ENCODE measurements at places on chromosomes 1 and 21.

GRCh38 chr1:245255783-245256182, 101.0 kb downstream of the KIF26B start:
- DNase-seq = no peak

- no peak for DNase-seq
Measured at GRCh38 chr1:201914456-201915235, 25.9 kb downstream of the SHISA4 start.

DNA sequence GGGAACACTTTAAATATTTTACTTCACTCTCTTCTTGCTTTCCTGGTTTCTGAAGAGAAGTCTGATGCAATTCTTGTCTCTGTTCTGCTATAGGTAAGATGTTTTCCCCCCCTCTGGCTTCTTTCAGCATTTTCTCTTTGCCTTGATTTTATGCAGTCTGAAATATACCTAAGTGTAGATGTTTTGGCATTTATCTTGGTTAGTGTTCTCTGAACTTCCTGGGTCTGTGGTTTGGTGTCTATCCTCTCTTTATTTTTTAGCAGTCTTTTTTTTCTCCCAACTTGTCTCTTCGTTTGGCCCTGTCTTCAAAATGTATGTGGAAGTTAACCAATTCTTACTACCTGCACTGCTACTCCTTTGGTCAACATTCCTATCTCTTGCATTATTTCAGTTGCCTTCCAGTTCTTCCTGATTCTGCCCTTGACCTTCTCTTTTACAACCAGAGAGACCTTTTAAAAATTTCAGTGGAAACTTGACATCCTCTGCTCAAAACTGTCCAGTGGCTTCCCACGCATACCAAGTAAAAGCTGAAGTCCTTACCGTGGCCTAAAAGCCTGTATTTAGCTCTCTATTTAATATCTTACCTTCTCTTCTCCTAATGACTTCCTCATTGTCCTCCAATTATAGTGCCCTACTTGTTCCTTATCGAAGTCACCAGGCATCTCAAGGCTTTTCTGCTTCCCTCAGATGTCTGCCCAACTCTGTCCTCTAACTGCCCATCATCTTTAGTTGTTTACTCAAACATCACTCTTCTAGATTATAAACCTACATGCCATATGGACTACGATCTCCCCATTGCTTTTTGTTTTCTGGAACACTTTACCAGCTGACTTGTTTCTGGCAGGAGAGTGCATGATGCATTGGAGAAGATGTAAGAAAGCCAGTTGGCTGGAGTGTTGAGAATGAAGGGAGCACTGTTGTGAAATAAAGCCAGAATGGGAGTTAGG, 40.9 kb downstream of the RAP1A start:
- no peak for DNase-seq

DNA sequence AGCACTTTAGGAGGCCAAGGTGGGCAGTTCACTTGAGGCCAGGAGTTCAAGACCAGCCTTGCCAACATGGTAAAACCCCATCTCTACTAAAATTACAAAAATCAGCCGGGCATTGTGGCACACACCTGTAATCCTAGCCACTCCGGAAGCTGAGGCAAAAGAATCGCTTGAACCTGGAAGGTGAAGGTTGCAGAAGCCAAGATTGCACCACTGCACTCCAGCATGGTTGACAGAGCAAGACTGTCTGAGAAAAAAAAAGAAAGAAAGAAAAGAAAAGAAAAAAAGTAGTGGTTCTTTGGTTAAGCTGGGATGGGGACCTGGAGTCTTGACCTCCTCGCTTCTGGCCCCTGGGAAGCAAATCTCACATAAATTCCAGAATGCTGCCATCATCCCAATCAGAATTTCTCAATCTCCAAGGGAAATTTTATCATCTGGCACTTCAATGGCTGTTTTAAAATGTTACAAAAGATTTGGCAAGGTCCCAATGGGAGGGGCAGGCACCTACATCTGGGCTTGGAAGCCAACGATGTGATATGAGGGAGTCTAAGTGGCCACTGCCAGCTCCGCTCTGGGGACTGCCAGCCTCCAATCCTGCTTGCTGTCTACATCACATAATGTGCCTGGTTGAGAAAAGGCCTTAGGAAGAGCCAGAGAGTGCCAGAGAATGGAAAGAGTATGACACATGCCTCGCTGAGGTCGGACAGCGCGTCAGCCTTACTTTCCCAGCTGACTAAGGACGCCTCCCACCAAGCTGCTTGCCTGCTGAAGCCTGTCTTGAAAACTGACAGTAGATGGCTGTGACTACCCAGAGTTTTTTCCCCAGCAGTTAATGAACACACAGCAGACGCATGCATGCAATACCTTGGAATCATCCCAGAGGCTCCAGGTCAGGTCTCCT, 42.1 kb upstream of the SRP9 start:
- peak; percentile 97 for DNase-seq

DNA sequence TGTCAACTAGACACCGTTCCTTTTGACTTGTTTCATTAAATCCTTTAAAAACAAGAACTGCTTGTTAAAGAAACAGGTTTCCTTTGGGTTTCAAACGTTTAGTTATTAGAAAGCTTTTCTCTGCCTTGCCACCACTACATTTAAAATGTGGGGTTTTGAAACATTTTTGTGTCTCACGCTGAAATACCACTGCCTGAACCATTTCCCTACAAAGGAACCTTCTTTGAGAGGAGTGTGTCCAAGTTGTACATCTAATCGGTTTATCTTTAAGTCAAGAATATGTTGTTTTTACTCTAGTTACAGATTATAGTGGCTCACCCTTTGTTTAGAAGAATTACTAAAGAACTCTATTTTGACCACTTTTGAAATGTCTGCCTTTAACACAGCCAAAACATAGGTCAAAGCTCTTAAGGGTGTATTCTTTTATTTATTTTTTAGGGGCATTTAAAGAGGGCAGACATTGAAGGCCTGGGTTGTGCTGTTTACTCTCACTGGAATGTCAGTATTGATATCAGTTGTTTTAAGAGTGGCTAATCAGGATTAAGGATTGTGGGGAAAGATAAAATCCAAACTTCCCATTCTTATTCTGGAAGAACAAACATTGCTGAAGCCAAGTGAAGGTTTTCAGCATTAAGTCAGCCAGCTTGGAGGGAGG, 143.4 kb downstream of the GALNT2 start:
- DNase-seq = no peak

- DNase-seq = peak; percentile 26
Measured at GRCh38 chr1:235929216-235929615, 62.5 kb upstream of the LYST start.

GRCh38 chr1:89260042-89260441, 12.6 kb downstream of the GBP5 start:
- no peak for DNase-seq

- DNase-seq = peak; percentile 97
Measured at GRCh38 chr1:15417059-15417934, 7.6 kb downstream of the EFHD2 start.

DNA sequence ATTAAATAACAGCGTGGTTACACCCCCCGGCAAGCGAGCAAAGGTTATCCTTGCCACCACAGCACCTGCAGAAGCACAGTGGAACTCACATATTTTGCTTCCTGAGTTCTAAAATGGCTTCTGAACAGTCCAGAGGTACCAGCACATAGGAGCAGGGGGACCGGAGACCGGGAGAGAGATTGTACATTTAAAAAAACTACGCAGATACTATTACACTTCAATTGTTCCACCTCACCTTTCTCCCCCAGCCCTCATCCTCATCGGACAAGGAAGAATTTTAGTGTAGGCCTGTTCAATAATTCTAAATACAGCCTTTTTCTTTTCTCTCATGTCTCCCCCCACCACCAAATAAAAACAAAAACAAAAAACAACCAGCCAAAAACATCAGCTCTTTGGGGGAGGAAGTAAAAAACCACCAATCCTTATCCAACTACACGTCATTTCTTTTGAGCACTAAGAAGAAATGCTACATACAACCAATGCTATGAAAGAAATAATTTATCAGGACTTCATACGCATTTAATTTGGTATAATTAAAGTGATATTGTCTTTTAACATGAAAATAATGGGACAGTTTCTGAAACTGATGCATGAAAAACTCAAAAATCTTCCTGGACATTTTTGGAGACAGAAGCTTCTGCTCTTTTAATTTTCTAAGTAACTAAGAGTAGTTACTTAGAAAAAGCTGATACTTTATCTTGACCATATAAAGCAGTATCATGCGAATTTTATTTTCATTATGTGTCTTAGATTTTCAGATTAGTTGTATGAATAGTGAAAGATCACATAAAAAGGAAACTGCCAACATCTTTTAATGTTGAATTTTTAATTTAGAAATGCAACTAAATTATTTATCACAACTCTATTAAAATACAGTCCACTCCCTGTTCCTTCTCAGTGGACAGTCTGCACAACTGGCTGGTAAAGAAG, 9.1 kb downstream of the CDKN2C start:
- DNase-seq = peak; percentile 49

GRCh38 chr1:116879478-116880133, 30.1 kb upstream of the PTGFRN start:
- DNase-seq = no peak
